Hepatic stellate cell (primary cell): ENCODE measurements at places on chromosomes 7 and 10.
A peak's percentile ranks its signal among the peaks of the same experiment; 100 is the strongest.

- peak; percentile 44 for DNase-seq
Observed at GRCh38 chr7:602341-603141, 82.9 kb upstream of the PDGFA start.

GRCh38 chr7:135510592-135511183, 786 bp upstream of the CNOT4 start:
- DNase-seq, result peak; percentile 15

GRCh38 chr10:104197364-104197763, 34.8 kb downstream of the CFAP43 start:
- no peak for DNase-seq

- no peak for DNase-seq
Observed at GRCh38 chr7:2164646-2165045, 68.1 kb downstream of the MAD1L1 start.

DNA sequence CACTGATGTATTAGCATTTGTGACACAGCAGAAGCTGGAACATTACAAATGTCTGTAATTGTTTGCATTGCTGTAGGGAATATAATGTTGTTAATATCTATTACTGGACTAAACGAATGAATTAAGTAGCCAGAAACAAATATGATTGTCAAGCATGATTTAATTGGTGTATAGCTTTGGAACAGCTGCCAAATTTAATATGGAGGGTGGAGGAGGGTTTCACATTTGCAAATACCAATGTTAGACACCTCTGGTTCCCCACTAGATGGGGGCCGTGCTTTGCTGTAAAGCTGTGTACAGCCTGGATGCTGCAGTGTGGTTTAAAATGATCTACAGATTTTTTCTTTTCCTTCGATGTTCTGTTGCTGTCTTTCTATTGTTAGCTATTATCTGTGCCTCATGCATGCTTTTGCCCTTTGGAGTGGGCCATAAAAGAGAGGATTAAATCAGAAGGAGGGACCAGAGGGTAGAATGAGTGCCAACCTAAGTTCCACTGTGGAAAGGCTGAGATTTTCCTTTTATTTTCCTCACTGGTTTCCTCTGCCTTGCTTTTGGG, 23.1 kb downstream of the DNAJB9 start:
- DNase-seq, result no peak

DNA sequence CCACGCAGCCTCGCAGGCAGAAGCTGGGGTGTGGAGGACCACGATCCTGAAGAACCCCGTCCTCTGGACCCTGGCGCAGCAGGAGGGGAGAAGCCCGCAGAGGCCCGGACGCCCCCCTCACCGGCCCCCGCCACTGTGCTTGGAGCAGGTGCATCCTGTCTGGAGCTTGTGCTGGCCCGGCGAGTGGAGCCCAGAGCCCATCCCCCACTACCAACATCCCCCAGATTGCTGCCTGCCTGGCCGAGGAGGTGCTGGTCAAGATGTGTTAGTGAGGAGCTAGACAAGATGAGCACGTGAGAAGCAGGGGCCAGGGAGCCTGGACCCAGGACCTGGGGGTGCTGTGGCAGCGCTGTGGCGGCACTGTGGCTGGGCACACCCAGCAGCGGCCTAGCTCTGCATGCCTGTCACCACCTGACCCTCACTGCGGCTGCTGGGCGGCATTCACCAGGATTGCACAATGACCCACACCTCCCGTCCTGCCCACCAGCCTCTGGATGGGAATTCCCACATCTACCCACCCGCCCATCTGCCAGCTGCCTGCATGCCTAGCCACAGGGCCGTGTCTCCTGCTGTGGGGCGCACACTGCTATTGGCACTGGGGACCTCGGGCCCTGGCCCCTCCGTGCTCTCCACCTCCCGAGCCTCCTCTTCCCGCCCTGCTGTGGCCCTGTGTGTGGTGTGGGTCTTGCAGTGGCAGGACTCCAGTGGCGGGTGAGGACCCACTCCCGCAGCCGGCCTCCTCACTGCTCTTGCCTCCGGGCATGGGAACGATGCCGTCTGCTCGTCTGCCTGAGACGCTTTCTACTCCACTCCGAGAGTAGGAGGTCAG, 11.8 kb downstream of the GPR146 start:
- no peak for DNase-seq

- DNase-seq, result no peak
Observed at GRCh38 chr10:132702601-132703418, 83.1 kb downstream of the NKX6-2 start.

DNA sequence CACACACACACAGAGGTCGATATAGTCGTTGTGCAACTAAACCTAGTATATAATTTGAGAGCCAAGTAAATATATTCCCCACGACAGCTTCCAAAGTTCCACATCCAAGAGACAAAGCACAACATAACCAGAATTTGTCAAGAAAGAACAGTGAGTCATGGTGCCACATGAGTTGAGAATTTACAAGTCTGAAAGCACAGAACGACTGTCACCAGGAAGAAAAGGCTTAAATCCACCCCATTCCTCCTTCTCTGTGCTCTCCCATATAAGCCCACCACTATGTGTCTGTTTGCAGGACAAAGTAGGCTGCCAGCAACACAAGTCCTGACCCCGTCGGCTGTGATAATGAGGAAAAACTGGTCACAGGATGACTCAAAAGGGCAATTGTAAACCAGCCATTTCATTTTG, 32.8 kb downstream of the GSAP start:
- DNase-seq, result no peak

- no peak for DNase-seq
Observed at GRCh38 chr7:29443552-29443951, 120.1 kb upstream of the PRR15 start.

DNA sequence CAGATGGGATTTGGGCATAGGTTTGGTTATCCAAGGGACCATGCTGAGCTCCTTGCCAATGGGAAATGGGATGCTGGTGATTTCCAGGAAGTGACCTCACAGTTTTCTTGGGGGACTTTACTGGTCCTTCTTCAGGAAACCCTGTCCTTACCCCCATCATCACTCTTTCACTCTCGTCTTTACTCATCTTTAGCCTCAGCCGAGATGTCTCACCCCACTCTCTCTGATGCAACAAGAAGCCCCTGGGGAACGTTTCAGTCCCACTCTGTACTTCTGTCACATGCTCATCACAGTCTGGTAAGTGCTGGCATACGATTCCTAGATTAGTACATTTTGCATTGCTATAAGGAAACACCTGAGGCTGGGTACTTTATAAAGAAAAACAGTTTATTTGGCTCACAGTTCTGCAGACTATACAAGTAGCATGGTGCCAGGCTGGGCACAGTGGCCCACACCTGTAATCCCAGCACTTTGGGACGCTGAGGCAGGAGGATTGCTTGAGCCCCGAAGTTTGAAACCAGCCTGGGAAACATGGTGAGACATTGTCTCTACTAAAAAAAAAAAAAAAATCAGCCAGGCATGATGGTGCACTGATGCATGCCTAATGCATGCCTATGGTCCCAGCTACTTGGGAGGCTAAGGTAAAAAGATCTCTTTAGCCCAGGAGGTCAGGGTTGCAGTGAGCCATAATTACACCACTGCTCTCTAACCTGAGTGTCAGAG, 63.5 kb upstream of the VKORC1L1 start:
- DNase-seq, result no peak

- peak; percentile 33 for DNase-seq
Observed at GRCh38 chr7:103343758-103344452, 662 bp downstream of the DNAJC2 start.

DNA sequence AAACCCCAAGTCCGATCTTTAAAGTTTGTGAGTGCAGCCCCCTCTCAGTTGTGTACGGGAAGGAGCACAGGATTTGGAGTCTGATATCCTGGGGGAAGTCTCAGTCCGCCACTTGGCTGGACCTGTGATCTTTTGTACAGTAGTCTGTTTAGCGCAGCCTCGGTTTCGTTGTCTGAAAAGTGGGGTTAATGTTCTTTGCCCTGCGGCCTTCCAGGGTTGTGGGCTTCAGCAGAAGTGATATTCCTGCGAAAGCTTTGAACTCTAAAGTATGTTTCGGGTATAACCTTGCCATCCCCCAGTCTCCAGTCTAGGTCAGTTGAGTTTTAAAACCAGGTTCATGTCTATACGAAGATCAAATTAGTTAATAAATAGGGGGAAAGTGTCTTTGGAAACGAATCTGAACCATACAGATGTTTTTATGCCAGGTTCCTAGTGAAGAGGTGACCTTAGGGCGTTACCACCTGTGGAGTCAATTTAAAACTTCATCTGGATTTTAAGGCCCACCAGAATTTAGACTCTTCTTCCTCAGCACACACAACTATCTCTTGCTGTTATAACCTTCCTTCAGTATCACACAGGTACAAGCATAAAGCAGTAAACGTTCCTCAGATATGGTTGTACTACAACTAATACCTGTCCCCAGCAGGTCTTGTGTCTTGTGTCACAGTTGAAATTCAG, 904 bp downstream of the R3HCC1L start:
- DNase-seq, result no peak

DNA sequence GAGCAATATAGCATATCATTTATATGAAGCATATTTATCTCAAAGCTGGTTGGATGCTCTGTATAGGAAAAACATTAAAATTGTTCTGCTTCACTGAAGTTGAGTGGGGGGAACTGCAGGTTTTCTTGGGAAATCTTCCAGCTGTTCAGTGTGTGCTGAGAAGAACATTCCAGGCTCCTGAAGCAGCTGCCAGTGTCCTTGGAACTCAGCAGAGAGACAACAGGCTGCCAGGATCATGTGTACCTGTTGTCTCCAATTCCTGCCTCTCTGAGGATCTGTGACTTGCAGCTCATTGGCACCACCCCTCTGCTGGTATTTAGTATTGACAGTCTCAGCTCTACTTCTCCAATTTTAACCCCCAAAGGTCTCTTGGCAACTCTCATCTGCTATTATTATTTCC, 42.3 kb upstream of the PRKG1 start:
- DNase-seq, result no peak

DNA sequence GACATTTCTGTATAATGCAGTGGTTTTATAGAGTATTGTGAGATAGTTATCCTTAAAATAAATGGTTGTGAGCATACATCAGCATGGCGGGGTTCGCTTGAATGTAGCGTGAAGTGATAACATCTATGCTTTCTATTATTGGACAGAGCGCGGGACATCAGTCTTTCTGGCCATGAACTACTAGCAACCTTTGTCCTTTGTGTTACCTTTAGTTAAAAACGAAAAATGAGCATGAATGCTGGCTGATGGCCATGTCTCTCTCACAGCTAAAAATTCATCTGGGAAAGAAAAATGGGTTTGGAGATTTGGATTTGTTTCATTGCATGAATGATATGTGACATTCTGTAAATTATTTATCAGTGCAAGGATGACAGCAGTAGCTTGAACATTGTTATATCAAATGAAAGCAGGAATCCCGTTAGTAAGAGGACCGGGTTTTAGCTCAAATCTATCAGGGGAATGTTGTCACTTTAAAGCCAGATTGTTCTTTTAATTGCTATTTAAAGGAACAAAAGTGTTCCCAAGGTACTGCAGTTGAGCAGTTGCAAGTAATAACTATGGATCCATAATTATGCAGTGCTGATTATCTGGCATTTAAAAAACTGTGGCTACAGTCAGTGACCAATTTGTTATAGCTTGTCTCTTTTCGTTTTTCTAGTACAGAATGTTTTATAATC, 131.0 kb downstream of the KAT6B start:
- no peak for DNase-seq
